LoVo (cell line): ENCODE measurements at places on chromosomes 6 and 20.
A peak's percentile ranks its signal among the peaks of the same experiment; 100 is the strongest.

GRCh38 chr6:150250826-150251225 lies 108.0 kb downstream of the PPP1R14C start:
- DNase-seq = peak; percentile 15

- DNase-seq = peak; percentile 65
These were observed 23.2 kb downstream of the PSMB1 start for GRCh38 chr6:170529839-170530469.

- no peak for DNase-seq
These were observed 212.7 kb downstream of the TMEM242 start for GRCh38 chr6:157110607-157111006.

- no peak for DNase-seq
These were observed 13.8 kb downstream of the ITPR3 start for GRCh38 chr6:33634946-33635345.

DNA sequence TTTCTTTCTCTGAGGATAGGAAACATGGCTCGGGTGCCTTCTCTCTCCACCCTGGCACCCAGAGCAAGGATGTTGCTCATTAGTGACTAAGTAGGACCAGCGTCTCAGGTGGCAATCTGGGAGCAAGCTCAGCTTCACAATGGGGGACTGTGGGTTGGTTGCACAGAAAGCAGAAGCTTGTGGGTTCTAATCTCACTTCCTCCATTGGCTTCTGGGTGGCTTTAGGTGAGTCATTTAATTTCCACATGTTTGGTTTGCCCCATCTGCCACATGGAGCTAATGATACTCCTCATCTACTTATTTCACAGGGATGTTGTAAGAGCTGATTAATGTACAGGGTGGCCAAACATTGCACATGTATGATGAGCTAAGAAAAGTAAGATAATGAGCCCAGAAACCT lies 54.8 kb upstream of the AKIRIN2 start:
- no peak for DNase-seq
